ENCODE measurements at places on chromosomes 3 and 15. TPM values are rescaled to one million over a fixed set of nuclear protein-coding genes. Genes with fewer than 3 reads are reported as not detected.

The SNTN gene
- not detected for total RNA-seq

The TMIE gene
- total RNA-seq = 2.0 TPM

The SLC22A14 gene
- total RNA-seq = 0.25 TPM

The CPLX3 gene
- 0.49 TPM for total RNA-seq

The GOLGA6D gene
- total RNA-seq = under 0.01 TPM

The AHSG gene
- total RNA-seq = not detected

The CHRD gene
- 8.6 TPM for total RNA-seq
